Activated T-helper 9 cell treated with anti-CD3 and anti-CD28 coated beads, Interleukin-2, amount 50 U/mL, for 16 hours (primary cell): ENCODE measurements at places on chromosomes 5 and 9.

- no peak for DNase-seq
Measured at GRCh38 chr9:81665322-81665871, 23.9 kb downstream of the TLE1 start.

- no peak for DNase-seq
Measured at GRCh38 chr5:122907276-122907675, 61.9 kb downstream of the SNX24 start.

- DNase-seq, result no peak
Measured at GRCh38 chr9:94212091-94212490, 47.0 kb upstream of the ZNF169 start.

- no peak for DNase-seq
Measured at GRCh38 chr9:94557376-94557775, 2.5 kb downstream of the PCAT7 start.

DNA sequence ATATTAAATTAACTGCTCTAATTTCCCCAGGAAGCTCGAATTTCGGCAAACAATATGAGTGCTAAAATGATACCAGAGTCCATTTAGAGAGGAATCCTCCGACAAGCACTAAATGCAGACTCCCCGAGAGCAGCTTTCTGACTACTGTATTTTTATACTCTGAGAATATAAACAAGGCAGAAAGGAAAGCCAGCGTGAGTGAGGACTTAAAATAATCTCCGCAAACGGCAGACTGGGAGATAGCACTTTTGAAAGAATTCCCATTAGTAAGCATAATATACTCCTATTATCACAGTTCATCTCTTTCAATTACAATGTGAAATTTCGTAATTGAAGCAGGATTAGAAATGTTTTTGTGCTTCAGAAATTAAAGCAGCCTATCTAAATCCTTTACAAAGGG, 269.4 kb upstream of the PANK3 start:
- DNase-seq, result no peak

DNA sequence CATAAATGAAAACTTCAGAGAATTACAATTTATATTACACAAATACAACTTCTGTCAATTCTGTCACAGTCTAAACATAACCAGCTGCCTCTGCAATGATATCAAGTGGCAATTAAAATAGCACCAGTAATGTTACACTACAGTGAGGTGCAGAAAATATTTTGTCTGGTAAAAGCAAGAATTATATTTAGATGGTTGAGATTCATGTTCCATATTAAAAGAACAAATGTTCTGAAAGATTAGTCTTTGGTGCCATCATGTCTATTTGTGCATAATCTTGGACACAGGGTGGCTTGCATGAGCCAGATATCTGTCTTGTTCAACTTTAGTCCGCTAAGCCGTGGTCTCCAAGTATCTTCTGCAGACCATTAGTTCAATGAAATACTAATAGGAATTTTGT, 29.0 kb upstream of the PRR16 start:
- DNase-seq, result no peak

DNA sequence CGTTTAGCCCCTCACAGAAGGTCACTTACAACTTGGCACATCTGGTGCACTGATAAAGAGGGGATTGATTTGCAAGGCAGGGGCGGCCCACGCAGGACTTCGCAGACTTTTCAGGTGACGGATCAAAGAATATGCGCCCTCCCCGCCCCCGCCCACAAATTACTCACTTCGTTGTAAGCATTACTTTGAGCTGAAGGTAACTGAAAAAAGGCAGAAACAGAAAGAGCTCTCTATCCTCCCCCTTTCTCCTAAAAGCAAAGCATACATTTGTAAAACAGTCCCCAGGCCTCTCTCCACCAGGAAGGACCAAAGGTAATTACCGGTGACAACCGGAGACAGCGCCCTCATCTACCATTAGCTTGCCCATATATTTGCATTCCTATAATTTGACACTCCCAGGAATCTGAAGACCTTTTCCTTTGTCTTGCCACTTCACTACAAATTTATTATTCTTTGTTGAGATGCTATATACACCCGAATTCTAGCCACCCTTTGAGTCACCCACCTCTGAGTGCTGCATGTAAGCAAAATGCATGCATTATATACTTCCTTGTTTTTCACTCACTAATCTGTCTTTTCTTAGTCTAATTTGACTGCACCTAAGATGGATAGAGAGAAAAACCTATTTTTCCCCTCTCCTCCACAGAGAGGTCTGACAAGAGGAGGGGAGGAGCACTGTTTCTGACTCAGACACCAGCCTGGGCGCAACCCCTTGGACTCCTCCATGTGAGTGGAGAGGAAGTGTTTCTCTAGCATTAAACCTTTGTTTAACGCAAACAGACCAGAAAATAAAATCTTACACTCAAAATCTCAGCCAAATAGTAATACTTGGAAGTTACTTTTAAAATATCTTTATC, 74.7 kb upstream of the SPIN1 start:
- peak; percentile 8 for DNase-seq

DNA sequence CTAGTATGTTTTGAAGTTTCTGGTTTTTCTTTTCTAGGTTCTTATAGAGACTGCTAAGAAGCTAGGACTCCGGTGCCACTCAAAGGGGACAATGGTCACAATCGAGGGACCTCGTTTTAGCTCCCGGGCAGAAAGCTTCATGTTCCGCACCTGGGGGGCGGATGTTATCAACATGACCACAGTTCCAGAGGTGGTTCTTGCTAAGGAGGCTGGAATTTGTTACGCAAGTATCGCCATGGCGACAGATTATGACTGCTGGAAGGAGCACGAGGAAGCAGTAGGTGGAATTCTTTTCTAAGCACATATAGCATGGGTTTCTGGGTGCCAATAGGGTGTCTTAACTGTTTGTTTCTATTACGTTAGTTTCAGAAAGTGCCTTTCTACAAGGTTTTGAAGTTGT, 52.2 kb downstream of the MTAP start:
- DNase-seq, result no peak
